Ascending aorta (tissue), 2 donors: ENCODE measurements at places on chromosomes 4 and X.

DNA sequence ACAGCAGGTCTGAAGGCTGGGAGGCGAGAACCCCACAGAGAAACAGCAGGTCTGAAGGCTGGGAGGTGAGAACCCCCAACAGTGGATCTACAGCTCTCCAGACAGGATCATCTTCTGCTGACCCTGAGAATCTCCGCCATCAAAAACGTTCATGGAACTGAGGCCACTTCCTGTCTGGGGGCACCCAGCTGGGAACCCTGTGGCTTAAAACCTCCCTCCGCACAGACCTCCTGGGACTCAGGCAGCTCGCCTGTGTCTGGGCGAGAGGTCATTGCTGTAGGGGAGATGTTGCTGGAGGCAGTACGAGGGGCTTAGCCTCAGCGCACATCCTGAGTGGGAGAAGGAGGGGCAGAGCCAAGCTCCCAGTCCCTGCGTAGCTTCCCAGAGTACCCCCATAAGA lies 15.1 kb upstream of the CLDN24 start:
- H3K4me1 ChIP-seq = no peaks in the 10 kb centered on the region
- H3K4me3 ChIP-seq = no peak overlapping the region
- H3K36me3 ChIP-seq = no peaks in the 10 kb centered on the region
- no peak overlapping the region for H3K27ac ChIP-seq
- DNase-seq = no peak
- no peaks in the 10 kb centered on the region for H3K27me3 ChIP-seq

DNA sequence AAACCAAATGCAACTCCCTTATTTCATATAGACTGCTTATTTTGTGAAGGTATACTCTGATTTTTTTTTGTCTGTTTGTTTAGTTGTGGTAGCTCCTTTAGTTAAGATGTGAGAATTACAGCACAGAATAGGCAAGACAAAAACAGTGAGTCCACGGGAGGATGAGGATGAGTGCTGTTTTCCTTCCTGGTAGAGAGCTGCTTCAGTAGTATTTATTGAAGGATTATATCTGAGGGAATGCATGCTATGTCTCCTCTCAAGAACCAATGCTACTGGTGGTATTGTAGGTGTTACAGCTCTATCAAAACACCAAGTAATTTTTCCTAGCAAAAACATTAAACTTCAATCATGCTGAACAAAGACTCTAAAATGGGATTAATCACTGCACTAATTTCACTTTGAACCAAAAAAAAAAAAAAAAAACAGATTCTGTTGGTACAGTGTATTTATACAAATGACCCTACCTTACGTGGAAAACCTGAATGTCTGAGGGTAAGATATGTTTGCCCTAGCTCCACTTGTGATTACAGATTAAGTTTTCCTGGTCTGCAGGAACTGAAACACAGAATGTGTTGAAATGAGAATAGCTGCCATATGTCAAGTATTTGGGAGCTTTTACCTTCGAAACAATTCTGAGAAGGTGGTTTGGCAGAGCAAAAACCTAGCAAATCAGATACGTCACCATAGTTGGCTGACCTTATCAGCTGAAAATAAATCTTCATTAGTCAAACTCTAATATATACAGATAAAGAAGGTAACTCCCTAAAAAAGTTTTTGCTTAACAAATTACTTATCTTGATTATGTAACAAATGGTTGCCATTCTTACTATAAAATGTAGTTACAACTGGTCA lies 40.3 kb downstream of the PPP3CA start:
- peaks cover 6% of the 10 kb centered on the region for H3K4me1 ChIP-seq
- H3K36me3 ChIP-seq = no peaks in the 10 kb centered on the region
- H3K27me3 ChIP-seq = no peaks in the 10 kb centered on the region
- DNase-seq = no peak
- no peak overlapping the region for H3K27ac ChIP-seq

DNA sequence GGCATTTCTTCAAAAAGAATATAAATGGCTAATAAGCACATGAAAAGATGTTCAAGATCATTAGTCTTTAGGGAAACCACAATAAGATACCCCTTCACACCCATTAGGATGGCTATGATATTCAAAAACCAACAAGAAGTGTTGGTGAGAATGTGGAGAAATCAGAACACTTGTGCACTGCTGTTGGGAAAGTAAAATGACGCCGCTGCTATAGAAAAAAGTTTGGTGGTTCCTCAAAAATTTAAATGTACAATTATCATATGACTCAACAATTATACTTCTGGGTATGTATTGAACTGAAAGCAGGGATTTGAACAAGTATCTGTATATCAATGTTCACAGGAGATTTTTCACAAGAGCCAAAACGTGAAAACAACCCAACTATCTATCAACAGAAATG lies 29.4 kb upstream of the NEUROG2 start:
- DNase-seq = no peak
- no peaks in the 10 kb centered on the region for H3K4me1 ChIP-seq
- no peak overlapping the region for H3K27ac ChIP-seq
- no peaks in the 10 kb centered on the region for H3K36me3 ChIP-seq
- H3K4me3 ChIP-seq = no peak overlapping the region

GRCh38 chr4:106588891-106589290 lies 220.3 kb upstream of the GIMD1 start:
- no peaks in the 10 kb centered on the region for H3K27me3 ChIP-seq
- no peak overlapping the region for H3K4me3 ChIP-seq
- H3K36me3 ChIP-seq = no peaks in the 10 kb centered on the region
- no peaks in the 10 kb centered on the region for H3K4me1 ChIP-seq

DNA sequence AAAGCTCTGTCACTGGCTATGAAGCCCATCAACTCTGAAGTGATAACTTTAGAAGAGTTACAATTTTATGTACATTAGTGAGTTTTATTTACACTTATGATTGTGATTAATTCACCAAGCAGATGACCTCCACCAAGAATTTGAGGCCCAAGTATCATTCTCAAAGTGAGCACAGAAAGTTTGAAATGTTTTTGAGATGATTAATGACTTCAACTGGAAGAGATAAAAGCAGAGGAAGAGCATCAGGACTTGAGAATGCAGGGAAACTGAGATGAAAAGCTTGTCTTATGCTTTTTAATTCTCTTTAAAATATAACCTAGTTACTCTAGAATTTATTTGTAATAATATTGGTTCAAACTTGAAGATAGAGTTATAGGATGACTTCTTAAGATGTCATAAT lies 112.8 kb upstream of the H2AZ1 start:
- no peaks in the 10 kb centered on the region for H3K4me1 ChIP-seq
- no peak overlapping the region for H3K27ac ChIP-seq
- no peak overlapping the region for H3K4me3 ChIP-seq
- H3K36me3 ChIP-seq = no peaks in the 10 kb centered on the region

DNA sequence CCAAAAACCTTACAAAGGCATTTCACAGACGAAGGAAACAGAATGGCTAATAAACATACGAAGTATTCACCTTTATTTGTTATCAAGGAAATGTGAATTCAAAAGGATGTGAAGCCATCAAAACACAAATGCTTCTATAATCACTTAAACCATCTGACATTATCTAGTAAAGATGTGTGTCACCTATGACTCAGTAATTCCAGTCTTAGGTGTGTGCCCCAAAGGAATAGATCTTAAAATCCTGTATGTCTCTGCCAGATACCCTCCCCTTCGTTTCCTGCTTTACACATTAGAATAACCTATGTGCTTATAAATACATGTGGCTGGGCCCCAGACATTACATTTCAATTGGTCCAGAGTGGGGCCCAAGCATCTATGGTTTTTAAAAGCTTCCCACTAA lies 41.8 kb upstream of the CEP135 start:
- H3K4me1 ChIP-seq = no peaks in the 10 kb centered on the region
- no peak overlapping the region for H3K27ac ChIP-seq
- peaks cover 24% of the 10 kb centered on the region for H3K36me3 ChIP-seq

DNA sequence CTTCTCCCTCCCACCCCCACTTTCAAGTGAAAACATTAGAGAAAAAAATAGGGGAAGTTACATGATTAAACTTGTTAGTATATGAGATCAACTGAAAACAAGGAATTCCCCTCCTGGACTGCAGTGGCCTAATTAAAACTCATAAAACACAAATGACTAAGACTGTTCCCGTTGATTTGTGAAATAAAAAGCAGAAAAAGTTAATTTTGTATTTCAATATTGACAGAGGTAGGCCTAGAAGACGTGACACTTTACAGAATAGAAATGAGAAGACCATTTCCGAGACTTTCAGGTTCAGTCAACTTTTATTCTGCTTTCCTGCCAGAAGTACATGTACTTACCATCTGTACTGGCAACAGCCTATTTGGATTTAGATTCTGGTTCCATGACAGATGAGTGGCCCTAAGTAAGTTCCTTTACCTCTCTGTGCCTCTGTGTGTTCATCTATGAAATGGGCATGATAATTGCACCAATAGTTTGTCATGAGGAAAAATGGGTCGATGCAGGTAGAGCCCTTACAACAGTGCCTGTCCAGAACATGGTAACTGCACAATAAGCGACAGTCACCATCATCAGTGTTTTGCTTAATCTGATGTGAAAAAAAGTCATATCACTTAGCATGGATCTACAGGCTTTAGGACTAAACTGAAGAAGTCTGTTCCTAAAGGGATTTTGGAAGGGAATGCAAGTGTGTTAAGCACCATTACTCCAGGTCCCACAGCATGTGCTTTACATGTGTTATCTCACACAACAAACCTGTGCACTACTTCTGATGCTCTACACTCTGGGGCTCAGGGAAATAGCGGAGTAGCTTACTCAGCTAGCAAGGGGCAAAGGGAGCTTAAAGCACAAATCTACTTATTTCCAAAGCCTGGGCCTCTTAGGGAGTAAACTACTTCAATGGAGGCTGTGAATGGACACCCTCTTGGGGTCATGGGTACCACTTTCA lies 562.3 kb upstream of the DIPK2B start:
- no peak for DNase-seq
- H3K36me3 ChIP-seq = no peaks in the 10 kb centered on the region
- no peaks in the 10 kb centered on the region for H3K4me1 ChIP-seq
- no peak overlapping the region for H3K27ac ChIP-seq
- H3K4me3 ChIP-seq = no peak overlapping the region
- no peaks in the 10 kb centered on the region for H3K27me3 ChIP-seq

GRCh38 chr4:110963662-110964280 lies 340.9 kb upstream of the PITX2 start:
- H3K4me3 ChIP-seq = no peak overlapping the region
- no peak overlapping the region for H3K27ac ChIP-seq
- DNase-seq = no peak
- no peaks in the 10 kb centered on the region for H3K27me3 ChIP-seq
- no peaks in the 10 kb centered on the region for H3K36me3 ChIP-seq

DNA sequence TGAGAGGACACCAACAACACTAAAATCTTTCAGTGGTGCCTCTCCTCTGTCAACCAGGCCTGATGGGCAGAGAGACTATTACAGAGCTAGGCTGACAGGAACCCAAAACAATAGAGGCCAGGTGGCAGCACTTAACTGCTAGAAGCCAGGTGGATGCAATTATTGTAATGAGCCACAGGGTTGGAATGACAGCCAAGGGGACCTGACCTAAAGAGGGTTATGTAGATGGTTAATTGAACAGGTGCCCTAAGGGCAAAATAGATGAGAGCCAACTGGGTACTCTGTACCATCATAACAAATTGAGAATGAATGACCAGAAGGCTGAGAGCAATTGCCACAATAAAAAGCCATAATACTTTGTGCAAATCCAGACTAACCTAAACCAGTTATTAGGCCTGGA lies 24.7 kb upstream of the FRAS1 start:
- no peaks in the 10 kb centered on the region for H3K27me3 ChIP-seq
- H3K4me1 ChIP-seq = no peaks in the 10 kb centered on the region
- H3K4me3 ChIP-seq = no peak overlapping the region
- no peak overlapping the region for H3K27ac ChIP-seq
- DNase-seq = no peak
- H3K36me3 ChIP-seq = no peaks in the 10 kb centered on the region

GRCh38 chr4:76582074-76582816 lies 147.2 kb downstream of the SHROOM3 start:
- no peak for DNase-seq
- H3K4me3 ChIP-seq = no peak overlapping the region
- no peaks in the 10 kb centered on the region for H3K36me3 ChIP-seq
- no peaks in the 10 kb centered on the region for H3K27me3 ChIP-seq
- no peaks in the 10 kb centered on the region for H3K4me1 ChIP-seq

- H3K27me3 ChIP-seq = no peaks in the 10 kb centered on the region
- no peak overlapping the region for H3K4me3 ChIP-seq
- peaks cover 46% of the 10 kb centered on the region for H3K36me3 ChIP-seq
These were observed 44.2 kb downstream of the HUWE1 start for GRCh38 chrX:53642337-53642736.

DNA sequence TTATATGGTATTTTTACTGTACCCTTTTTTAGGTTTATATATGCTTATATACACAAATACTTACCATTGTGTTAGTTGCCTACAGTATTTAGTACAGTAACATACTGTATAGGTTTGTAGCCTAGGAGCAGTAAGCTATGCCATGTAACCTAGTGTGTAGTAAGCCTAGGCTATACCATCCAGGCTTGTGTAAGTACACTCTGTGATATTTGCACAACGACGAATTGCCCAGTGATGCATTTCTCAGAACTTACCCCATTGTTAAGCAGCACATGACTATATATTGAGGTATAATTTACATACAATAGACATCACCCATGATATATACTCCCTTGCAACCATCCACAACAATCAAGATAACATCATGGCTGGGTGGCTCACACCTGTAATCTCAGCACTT lies 40.1 kb downstream of the STAG2 start:
- no peaks in the 10 kb centered on the region for H3K27me3 ChIP-seq
- no peaks in the 10 kb centered on the region for H3K4me1 ChIP-seq
- H3K36me3 ChIP-seq = no peaks in the 10 kb centered on the region
- no peak overlapping the region for H3K27ac ChIP-seq
- H3K4me3 ChIP-seq = no peak overlapping the region

DNA sequence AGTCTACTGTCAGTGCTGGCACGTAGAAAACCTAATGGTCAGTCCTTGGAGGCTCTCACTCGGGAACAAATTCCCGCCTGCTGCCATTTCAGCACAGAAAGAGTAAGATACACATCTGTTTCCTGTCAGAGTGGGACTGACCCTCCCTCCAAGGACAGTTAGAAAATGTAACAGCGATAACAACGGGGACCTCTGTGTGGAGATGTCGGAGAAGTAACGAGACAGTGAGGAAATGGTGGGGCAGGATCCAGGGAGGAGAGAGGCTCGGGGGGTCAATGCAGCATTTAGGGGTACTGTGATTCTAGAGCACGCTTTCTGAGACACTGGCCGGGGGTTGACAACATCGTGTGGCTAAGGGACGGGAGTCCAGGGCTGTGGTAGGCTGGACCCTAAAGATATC lies 36.0 kb upstream of the SORCS2 start:
- no peaks in the 10 kb centered on the region for H3K36me3 ChIP-seq
- no peak overlapping the region for H3K4me3 ChIP-seq
- H3K27ac ChIP-seq = no peak overlapping the region

- H3K27ac ChIP-seq = no peak overlapping the region
- no peaks in the 10 kb centered on the region for H3K36me3 ChIP-seq
- no peaks in the 10 kb centered on the region for H3K4me1 ChIP-seq
- no peak for DNase-seq
These were observed 177.6 kb downstream of the NWD2 start for GRCh38 chr4:37422102-37422501.
